ENCODE measurements at places on chromosomes 2 and 18.

DNA sequence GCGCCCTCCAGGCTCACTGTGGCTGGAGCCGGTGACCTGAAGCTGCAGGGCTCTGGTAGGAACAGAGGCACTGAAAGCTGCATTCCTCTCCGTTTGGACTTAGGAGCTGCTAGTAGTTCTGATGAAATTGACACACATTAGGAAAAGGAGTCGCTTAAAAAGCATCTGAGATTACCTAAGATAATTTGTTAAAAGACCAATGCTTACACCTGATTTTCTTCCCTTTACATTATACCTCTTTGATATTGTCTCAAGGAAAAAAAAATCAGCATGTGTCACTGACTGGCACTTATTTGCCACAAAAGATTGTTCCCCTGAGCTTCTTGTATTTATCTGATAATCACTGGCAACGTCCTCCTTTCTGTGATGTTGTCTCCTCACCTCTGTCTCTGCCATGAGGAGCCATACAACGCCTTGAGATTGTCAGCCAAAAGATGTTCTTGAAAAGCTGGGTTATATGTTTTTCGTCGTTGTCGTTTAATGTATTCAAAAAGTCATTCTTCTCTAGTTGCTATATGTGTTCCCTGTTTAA lies 618 bp upstream of the CHN1 start:
- DNase-seq = no peak

GRCh38 chr2:158969162-158969714 lies 798 bp downstream of the TANC1 start:
- DNase-seq = no peak

- DNase-seq = no peak
Observed at GRCh38 chr2:179435000-179435399, 170.4 kb upstream of the SESTD1 start.

DNA sequence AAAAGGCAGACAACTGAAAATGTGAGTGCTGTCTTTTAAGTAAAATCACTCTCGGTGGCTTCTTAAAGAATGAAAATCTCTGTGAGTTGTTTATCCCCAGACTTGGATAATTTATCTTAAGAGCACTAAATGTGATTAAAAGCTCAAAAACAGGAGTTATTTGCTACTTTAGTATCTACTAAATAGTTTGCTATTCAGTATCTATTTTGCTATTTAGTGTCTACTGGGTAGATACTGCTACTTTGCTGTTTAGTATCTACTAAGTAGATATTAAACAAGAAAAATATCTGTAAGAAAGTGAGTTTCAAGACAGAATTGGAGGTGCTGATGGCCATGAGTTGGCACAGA lies 1.4 kb upstream of the KCNG3 start:
- no peak for DNase-seq

DNA sequence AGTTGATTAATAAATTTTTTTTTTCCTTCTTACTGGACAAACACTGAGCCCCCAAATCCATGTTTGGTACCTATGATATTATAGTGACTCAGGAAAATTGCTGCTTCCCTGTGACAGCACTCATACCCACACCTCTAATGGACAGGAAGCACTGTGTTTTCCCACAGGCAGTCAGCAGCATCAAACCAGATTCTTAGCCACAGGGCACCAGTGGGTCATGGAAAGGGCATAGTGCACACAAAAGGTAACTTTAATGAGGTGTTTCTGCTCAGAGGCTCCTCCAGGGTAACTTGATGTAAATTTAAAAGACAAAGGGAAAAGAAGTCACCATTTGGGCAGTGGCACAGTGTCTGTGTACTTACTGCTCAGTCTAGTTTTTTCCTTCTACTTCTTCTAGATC lies 34.1 kb downstream of the SERPINB11 start:
- DNase-seq = no peak

GRCh38 chr2:54858021-54858681 lies 134.7 kb downstream of the EML6 start:
- no peak for DNase-seq

DNA sequence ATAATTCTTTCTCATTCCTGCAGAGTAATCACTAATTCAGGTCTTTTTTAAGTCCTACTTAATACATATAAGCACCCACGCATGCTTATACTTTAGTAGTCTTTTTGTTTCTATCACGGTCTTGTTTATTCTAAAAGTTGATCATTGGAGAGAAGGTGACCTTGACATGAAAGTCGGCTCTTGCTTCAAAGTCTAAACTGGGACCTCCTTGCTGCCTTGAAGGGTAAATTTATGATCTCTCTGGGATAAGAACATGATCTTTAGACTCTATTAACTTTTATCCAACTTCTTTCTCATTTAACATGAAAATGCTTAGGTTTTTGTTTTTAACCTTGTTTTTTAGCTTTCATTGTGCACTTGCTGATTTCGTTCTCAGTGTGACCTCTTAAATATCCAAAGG lies 792.3 kb downstream of the DPP10 start:
- DNase-seq = no peak

DNA sequence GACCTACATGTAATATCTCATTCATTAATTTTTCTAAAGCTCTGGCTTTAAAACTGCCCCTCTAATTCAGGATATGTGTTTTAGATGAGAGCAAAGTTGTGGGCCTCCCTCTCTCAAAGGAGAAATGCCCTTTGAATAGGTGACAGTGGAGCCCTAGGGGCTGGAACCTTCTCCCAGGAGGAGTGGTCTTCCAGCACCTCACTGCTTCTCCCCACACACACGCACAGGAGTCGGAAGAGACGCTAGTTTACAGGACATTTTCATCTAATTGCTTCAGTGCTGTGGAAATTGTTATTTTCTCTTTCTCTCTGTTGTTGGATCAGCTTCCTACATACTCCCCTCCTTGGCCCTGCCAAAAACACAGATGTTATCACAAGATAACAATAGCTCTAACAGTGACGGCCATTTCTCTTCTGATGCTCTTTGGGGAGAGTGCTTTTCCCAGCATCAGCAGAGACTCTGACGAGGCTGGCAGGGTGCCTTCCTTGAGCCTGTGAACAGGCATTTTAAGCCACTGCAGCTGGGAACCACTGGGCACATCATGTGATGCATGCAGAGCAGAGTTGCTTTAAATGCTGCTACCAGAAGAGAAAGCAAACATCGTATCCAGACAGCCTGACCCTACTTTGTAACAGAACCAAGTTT lies 209.4 kb upstream of the SP5 start:
- DNase-seq = no peak

DNA sequence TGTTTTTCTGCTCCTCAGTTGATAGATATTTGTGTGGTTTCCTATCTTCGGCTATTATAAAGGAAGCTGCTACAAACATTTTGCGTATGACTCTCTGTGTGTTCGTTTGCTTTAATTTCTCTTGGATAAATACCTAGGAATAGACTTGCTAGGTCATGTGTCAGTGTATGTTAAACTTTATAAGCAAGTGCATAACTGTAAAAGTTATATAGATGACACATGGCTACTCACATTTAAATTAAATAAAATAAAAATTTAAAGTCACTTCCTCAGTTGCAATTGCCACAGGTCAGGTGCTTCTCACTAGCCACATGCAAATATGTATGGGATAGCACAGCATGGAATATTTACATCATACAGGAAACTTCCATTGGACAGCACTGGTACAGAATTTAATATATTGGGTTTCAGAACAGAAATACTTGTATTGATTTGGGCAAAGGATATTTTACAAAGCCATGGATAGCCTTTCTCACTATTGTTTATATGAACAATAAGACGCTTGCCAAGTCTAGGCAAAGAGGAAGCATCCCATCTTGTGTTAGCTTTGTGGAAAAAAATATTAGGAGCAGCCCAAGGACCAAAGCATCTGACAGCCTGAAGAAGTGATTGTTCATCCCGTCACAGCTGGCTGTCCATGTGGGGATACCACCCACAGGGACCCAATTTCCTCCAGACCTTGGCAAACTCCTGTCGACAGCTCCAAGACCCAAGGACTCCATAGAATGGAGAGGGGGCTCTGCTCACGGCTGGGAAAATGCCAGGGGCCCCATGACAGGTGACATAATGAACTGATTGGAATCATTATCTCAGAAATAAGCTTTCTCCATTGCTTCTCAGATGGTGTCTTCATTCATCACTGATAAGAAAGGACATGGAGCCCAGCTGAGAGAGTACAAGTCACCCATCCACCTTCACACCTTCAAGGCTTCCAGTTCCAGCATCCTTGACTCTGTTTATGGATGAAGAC lies 196.7 kb downstream of the SH3BP4 start:
- DNase-seq = no peak

- DNase-seq = no peak
Observed at GRCh38 chr18:7789856-7790552, 222.9 kb downstream of the PTPRM start.

GRCh38 chr18:33664241-33664874 lies 86.3 kb downstream of the ASXL3 start:
- no peak for DNase-seq

GRCh38 chr2:64992218-64992617 lies 3.0 kb downstream of the SLC1A4 start:
- no peak for DNase-seq

GRCh38 chr2:100429726-100430125 lies 12.3 kb upstream of the CHST10 start:
- DNase-seq = no peak

Measured in activated CD4-positive, alpha-beta T cell treated with anti-CD3 and anti-CD28 coated beads, Interleukin-2, amount 50 U/mL, for 48 hours (primary cell).